ENCODE measurements at places on chromosomes 12 and 14.
A peak's percentile ranks its signal among the peaks of the same experiment; 100 is the strongest.

GRCh38 chr14:71001742-71002141 lies 94.5 kb downstream of the PCNX1 start:
- no peak for DNase-seq

GRCh38 chr12:203462-204260 lies 10.3 kb downstream of the SLC6A12 start:
- DNase-seq = no peak

DNA sequence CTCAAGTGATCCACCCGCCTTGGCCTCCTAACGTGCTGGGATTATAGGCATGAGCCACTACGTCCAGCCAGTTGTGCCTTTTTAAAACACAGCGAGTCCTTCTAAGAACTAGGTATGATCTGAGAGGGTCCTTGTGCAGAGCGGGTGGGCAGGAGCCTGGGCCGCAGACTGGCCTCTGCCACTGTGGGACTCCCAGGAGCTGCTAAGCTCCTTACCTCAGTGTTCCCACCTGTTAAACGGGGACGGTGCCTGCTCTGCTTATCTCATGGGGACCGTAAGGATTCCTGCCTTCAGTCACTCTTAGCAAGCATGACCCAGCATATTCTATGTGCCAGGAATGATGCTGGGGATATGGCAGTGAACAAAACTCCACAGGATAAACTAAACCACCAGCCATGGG lies 136.9 kb downstream of the RBM19 start:
- DNase-seq = no peak

DNA sequence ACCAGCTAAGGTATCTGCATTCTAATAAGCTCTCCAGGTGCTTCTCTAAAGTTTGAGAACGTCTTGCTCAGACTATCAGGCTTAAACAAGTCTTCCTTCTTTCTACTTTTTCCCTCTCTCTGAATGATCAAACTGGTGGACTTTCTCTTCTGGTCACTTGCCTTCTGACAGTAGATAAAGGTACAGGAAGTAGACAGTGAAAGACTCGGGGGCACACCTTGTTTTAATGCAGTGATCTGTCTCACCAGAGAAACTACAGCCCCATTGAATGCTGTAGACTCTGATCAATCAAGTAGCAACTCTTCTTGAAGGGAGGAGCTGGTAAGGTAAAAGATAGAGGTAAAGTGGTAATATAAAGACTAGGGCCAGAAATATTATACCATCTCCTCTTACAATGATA lies 48.1 kb upstream of the ATXN7L3B start:
- DNase-seq = no peak

GRCh38 chr12:132160601-132161035 lies 16.4 kb downstream of the NOC4L start:
- no peak for DNase-seq

- peak; percentile 15 for DNase-seq
Observed at GRCh38 chr12:82099216-82099615, 259.0 kb downstream of the CCDC59 start.

GRCh38 chr12:65845751-65846537 lies 21.7 kb downstream of the HMGA2 start:
- no peak for DNase-seq

- no peak for DNase-seq
Observed at GRCh38 chr12:65930114-65930828, 106.0 kb downstream of the HMGA2 start.

DNA sequence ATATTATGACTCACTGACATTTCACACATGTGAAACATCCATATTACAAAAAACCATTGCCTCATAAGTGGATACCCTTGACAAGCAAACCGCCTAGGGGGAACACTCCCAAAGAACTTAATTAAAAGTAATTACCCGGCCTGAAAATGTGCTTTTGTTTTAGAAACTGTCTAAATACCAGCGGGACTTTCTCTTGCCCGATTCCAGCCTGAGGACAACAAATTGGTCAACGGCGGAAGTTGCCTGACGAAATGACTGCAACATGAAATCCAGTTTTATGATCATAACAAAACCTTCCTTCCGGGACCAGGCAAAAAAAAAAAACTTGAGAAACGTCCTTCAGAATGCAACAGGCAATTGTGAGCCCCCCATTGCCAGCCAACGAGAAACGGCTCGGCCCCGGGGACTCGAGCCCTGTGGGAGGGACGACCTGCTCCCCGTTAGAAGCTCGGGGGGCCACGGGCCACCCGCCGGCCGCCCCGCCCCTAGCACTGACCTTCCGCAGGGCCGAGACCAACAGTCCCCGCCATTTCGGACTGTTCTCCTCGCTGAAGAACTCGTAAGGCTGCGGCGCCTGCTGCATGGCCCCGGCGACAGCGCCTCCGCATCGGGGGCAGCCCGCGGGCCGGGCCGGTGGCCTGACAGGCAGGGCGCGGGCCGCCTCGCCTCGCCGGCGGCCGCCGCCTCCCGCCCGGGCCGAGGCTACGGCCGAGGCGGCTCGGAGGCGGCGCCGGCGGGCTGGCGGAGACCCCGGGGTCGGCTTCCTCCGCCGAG lies 490 bp downstream of the SOS2 start:
- DNase-seq = peak; percentile 48

DNA sequence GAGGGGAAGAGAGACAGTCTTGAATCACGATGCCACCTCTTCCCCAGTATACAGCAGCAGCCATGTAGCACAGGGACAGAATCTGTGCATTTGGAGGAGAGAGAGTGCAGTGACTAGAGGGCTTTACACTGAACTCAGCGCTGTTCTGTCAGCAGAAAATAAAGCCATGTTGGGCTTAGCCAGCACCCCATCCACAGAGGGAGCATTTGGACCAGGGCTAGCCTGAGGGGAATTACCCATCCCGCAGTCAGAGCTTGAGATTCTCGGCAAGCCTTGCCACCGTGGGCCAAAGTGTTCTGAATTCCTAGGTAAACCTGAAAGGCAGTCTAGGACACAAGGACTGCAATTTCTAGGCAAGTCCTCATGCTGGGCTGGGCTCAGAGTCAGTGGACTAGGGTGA lies 120.4 kb upstream of the CNOT2 start:
- no peak for DNase-seq

DNA sequence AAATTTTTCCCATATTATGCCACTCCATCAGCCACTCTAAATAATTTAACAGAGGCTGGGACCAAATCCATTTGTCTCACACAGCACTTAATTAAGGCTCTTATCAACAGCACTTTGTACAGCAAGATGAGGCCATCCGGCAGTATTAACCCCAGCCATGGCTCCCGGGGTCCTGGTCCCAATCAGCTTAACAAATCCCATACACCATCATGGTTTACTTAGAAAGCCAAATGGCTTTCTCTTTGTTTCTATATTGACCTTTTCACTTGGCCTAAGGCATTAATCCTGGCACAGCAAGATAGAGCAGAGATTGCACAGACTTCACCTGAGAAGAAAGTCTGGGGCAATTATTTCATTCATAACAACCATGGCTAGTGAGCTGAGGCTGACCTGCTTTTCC lies 38.6 kb downstream of the SPTSSA start:
- no peak for DNase-seq

GRCh38 chr12:53480491-53481442 lies 18.5 kb downstream of the MAP3K12 start:
- no peak for DNase-seq

DNA sequence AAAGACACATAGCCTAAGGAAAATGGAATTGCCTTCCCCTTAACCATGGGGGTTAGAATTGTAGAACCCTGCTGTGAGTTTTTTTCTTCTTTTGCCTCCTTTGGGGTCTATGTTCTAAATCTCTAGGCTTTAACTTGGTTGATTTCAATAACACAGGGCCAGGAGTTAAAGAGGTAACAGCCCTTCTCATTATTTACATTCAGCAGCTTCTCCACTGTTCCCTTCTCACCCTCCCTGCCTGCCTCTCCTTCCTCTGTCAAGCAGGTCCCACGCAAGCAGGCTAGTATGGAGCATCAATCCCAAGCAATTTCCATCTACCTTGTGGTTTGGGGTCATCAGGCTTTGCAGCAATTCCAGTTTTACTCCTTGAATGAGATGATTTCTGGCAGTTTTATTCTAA lies 236.1 kb upstream of the G2E3 start:
- DNase-seq = no peak

DNA sequence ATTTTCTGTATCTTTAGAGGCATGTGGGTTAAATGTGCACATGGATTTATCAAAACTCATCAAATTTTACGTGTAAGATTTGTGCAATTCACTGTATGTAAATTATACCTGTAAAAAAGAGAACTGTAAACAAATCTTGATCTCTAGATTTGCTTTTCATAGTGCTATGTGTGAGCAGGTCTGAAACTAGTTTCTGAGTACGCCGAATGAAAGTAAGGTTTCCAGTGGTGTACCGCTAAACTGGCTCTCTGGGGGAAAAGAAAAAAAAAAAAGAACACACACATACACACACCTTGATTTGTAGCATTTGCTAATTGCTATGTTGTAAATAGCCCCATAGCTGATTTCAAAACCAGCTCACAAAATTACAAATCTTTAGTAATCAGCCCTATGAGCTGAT lies 8.6 kb upstream of the SLC41A2 start:
- DNase-seq = no peak

DNA sequence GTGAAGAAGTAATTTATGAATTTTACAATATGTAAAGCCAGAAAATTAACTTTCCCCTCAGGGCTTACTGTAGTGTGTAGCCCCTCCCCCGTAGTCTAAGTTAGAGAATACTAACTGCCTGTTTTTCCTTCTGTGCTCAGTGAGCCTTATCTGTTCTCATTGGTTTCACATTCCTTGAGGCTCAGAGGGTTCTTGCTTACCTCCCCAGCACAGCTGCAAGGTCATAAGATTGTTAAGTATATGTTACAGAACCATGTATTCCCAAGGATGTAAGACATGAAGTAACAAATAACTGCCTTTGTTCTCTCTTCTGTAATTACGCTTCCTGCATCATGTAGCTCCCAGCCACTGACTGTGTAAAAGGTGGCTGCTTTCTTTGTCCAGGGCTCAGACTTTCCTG lies 1351.1 kb downstream of the TMEM121 start:
- DNase-seq = no peak

GRCh38 chr12:111791507-111791906 lies 24.8 kb downstream of the ALDH2 start:
- DNase-seq = no peak

DNA sequence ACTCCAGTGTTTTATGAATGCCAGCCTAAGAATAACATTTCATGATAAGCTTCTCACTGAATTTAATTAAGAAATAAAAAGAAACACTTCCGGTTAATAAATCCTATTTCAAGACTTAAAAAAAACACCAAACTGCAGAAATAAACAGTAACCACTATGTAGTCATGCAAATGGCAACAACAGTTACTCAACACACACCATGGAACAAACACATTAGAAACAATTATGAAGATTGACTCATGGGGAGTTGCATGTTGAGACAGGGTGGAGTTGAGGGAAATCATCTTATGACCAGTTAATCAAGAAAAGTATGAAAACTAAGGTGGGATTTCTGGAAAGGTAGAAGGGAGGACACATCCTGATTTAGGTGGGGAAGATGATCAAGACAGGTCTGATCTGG lies 52.7 kb downstream of the PLBD1 start:
- DNase-seq = no peak

- no peak for DNase-seq
Observed at GRCh38 chr12:57215668-57216013, 953 bp upstream of the NXPH4 start.

- no peak for DNase-seq
Observed at GRCh38 chr14:59844186-59844812, 26.3 kb downstream of the RTN1 start.

DNA sequence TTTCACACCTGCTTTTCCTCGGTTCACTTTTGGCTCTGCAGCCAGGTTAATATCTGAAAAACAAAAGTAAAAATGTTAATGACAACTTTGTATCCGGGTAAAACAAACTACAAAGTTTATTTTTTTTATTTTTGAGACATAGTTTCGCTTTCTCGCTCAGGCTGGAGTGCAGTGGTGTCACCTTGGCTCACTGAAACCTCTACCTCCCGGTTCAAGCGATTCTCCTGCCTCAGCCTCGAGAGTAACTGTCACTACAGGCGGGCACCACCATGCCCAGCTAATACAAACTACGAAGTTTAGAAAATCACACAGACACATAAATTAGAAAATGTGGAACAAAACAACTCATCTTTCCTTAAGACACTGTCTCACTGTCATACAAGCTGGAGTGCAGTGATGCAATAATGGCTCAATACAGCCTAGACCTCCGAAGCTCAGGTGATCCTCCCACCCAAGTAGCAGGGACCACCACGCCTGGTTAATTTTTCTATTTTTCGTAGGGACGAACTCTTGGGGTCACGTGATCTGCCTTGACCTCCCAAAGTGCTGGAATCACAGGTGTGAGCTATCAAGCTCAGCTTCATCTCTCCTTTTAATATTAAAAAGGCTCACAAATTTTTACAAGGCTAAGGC lies 38.1 kb downstream of the HNRNPC start:
- DNase-seq = no peak

DNA sequence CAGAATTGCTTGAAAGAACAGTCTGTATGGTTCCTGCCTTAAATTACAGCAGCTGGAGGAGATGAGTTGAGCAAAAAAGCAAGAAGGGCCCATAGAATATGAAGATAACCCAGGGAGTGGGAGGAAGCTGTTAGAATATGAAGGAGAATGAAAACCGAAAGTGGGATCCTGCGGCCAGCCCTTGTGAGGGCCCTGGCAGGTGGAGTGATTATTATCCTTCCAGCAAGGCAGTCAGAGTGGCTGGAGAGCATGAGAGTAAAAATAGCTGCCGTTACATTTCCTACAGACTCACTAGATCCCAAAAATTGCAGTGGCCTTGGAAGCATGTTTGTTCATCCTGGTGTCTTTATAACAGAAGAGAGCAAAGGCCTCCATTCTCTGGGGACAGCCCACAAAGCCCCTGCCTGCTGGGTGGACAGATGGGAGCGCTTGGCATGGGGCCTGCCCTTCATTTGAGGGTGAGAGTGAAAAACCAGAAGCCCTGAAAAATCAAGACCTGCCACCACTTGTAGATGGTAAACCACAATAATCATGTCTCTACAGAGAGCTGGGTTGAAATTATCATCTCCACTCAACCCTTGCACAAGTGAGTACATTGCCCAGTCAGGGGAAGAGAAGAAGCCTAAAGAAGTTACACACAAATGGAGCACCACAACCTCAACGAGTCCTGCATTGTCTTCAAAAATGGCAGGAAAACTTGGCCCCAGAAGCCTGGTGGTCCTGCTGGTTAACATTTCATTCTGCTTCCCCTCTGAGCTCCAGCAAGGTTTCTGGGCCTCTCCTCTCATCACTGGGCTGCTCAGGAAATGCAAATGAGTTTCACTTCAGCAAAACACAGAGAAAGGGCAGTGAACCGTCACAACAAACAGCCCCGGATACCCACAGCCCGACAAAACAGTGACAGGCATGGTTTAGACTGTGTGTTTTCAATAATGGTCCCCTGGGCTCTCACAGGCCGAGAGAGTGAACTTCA lies 20.5 kb downstream of the ZDHHC22 start:
- peak; percentile 98 for DNase-seq

GRCh38 chr14:72476657-72477499 lies 417.0 kb downstream of the DPF3 start:
- DNase-seq = no peak

- DNase-seq = no peak
Observed at GRCh38 chr12:54935235-54935951, 49.2 kb downstream of the TESPA1 start.
